ENCODE measurements at places on chromosomes 12 and 14.

DNA sequence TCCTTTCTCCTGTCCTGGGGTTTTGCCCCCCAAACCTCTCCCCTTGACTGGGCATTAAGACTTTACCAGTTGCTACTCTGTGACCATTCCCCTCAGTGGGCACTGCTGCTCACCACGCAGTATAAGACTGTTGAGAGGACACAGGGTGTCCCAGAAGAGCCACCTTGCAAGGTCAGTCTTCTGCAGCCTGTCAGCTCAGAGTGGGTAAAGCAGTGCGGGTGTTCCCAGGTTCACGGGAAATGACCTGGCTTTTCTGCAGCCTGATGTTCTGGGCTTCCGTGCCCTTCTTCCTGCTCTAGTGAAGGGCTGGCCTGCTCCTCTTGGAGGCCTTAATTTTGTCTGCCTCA is 34.2 kb downstream of the KCNA1 start:
- no peak for DNase-seq

DNA sequence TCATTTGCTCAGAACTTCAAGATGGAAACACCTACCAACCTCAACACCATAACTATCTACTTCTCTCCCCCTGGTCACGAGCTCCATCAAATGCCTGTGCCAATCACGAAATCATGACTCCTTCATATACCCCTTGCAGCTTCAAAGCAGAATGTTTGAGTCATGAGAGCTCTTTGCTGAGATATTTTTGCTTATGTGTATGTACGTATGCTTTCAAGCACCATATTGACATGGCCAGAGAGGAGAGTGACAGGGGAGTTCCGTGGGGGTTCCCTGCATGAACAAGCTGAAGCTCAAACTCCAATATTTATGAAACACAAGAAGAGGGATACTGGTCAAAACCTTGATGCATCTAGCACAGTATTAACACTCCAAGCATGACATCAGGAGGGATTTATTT is 374.4 kb downstream of the DPF3 start:
- no peak for DNase-seq

DNA sequence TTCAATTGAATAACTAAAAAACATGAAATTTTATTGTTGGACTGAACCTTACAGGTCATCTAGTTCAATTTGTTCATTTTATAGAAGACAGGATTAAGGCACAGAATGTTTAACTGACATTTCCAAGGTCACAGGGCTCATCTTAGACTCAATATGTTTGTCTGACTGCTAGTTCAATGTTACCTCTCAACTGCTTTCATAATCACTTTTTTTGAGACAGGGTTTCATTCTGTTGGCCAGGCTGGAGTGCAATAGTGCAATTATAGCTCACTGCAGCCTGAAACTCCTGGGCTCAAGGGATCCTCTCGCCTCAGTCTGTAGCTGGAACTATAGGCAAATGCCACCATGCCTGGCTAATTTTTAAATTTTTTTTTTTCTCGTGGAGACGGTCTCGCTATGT is 24.4 kb upstream of the ITGA5 start:
- DNase-seq = no peak

DNA sequence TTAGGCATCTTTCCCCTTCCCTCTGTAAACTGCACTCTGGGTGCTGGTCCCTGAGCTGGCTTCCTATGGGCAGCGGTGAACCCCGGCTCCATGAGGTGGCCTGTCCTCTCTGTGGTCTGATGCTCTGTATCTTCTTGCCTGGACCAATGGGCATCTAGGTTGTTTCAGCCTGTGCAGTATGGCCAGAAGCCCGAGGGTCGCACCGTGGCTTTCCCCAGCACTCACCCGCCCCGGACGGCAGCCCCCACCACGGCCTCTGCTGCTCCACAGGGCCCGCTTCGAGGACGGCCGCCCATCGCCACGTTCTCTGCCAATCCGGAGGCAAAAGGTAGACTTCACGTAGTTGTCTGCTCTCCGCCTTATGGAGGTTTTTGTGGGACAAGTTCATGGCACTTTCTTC is 70.1 kb downstream of the EP400 start:
- DNase-seq = no peak

GRCh38 chr12:97292588-97292987 is 170.0 kb upstream of the RMST start:
- no peak for DNase-seq

DNA sequence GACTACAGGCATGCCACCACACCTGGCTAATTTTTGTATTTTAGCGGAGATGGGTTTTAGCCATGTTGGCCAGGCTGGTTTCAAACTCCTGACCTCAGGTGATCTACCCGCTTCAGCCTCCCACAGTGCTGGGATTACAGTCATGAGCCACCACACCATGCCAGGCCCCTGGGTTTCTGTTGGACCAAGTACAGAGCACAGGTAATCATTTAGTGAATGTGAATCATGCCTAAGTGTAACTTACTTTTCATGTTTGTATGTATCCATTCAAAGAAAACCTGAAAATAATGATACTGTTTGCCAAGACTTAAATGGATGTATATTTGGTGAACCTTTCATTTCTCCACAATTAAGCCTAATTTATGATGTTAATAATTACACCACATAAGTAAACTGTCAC is 65.9 kb downstream of the FGD6 start:
- DNase-seq = no peak

DNA sequence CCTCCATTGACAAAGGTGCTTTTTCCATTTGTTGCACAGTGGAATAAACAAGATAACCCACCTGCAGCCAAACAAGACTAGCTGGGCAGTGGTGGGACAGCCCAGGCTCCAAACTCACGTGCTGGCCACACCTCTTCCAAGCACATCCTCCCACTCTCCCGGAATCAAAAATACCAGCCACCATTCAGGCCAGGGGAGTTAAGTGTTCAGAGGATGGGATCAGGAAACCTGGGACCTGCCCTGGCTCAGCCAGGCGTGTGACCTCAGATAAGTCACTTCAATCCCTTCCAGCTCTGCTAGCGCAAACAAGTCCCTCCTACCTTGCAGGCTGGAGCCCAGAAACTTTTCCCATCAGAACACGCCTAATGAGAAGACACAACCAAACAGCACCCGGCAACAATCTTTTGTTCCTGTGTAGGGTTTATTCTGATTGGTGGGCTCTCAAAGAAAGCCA is 43.3 kb downstream of the ACTN1 start:
- DNase-seq = no peak

- no peak for DNase-seq
These were observed 58.8 kb upstream of the GPR68 start for GRCh38 chr14:91303091-91303923.

- DNase-seq = no peak
These were observed 1.2 kb downstream of the SART3 start for GRCh38 chr12:108559748-108560147.

DNA sequence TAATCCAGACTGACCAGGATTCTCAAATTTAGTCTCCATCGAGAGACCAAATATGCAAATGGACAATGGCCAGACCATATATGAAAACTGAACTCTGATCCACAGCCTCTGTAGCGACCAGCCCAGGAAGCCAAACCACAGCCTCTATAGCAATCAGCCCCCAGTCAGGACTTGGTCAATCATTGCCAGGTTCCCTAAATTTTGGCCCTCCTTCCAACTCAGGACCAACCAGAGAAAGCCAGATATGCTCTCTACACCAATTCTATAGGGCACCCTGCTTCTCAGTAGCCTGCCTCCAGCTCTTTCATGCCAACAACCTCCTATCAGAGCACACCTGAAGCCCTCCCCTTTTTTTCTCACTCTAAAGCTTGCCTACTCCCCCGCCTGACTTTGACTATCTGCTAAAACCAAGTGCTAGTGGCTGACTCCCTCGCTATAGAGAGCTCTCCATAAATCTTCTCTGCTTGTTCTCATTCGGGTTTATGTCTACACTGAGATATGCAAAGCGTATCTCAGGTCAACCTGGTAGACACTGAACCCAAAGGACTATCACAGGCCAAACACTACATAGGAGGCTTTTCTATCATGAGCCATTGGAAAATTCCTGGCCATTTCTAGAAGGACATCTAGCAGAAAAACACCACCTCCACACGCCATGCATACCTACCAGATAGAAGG is 110.5 kb upstream of the FUT8 start:
- DNase-seq = no peak

DNA sequence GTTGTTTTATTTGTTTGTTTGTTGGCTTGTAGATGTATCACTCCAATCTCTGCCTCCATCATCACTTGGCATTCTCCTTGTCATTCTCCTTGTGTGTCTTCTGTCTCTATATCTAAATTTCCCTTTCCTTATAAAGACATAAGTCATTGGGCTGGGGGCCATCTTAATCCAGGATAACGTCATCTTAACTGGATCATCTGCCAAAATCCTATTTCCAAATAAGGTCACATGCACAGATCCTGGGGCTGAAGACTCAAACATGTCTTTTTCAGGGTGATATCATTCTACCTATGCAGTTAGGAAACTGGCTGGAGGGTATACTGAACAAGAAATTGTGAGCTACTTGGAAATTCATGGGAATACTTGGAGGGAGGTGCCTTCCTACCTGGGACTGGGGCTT is 8.7 kb upstream of the CCDC60 start:
- no peak for DNase-seq

DNA sequence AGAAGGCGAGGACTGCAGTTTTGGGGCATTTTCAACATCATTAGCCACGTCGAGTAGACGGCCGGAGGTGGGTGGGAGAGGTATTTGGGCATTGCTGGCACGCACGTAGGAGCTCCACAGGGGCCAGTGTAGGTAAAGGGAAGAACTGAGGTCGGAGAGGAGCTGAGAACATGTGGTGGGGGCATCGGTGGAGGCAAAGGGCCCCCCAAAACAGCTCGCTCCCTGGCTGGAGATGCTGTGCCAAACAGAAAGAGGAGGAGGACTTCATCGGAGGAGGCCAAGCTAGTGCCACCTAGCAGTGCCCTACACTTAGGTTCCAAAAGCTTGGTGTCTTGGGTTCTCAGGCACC is 52.0 kb upstream of the PPP2R5C start:
- DNase-seq = no peak

- no peak for DNase-seq
These were observed 14.3 kb downstream of the PTCSC3 start for GRCh38 chr14:36162267-36162666.

- no peak for DNase-seq
These were observed 141.5 kb downstream of the KIF21A start for GRCh38 chr12:39301422-39301821.

DNA sequence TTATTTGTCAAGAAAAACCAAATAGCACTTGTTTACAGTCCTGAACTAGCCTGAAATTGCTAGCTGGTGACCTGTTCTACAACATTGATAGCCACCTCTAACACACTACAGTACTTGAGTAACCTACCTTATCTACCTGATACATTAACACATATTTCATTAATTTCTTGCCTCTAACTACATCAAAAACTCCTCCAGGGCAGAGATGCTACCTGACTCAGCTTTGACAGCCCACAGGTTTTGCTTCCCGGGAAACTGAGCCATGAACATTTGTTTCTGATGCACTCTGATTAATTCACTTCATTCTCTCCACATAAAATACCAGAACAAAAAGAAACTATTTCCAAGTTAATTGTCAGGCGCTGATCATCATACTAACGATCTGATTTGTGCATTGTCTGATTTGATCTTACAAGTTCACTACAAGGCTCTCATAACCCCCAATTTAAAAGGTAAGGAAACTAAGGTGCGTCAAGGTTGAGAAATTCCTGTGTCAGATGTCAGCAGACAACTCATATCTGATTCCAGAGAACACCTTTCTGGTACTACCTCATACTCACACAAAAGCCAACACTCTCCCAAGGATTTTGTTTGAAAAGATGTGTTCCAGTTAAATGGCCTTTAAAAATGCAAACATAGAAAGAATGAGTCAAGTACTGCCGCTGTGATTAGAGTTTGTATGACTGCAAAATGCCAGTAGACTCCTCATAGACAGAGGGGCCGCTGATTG is 768.7 kb downstream of the BCL11B start:
- no peak for DNase-seq

GRCh38 chr14:103749452-103749851 is 33.8 kb downstream of the ZFYVE21 start:
- DNase-seq = no peak

GRCh38 chr12:73867147-73867546 is 670.5 kb upstream of the ATXN7L3B start:
- DNase-seq = no peak
